Left hindlimb (tissue), 1 donor: ENCODE measurements at places on chromosomes 7 and 10.

DNA sequence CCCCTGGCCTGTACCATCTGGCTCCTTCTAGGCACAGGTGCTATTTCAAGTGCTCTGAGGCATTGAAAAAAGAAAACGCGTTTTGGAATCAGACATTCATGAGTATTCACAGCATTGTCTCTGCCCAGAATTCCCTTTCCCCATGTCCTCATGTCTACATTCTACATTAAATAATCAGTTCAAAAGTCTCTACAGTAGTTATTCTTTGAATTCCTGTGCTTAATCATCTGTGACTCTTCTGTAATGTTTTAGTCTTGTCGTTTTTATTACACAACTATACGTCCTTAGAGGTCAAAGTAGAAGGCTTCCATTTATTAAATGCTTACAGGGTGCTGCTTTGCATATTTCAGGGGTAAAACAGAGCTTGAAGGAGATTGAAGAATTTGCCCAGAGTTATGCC, 95.7 kb downstream of the BICC1 start:
- no peak for DNase-seq

DNA sequence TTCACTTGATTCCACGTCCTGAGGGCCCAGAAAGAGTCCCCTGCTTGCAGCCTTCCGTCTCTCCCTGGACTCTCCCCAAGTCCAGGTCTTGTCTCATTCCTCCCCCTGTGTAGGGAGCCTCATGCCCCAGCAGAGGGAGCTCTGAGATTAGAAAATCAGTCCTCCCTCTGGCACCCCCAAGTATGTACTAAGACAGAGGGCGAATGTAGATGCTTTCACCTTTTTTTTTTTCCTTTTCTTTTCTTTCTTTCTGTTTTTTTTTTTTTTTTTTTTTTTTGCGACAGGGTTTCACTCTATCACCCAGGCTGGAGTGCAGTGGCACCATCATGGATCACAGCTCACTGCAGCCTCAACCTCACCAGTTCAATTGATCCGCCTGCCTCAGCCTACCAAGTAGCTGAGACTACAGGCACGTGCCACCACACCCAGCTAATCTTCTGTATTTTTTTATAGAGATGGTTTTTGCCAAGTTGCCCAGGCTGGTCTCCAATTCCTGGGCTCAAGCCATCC, 10.3 kb downstream of the SFXN3 start:
- peak; percentile 87 for DNase-seq

GRCh38 chr10:47300429-47300931, 483 bp downstream of the GDF10 start:
- DNase-seq, result peak; percentile 45

GRCh38 chr7:88480896-88481295, 174.2 kb upstream of the STEAP4 start:
- DNase-seq, result peak; percentile 36

DNA sequence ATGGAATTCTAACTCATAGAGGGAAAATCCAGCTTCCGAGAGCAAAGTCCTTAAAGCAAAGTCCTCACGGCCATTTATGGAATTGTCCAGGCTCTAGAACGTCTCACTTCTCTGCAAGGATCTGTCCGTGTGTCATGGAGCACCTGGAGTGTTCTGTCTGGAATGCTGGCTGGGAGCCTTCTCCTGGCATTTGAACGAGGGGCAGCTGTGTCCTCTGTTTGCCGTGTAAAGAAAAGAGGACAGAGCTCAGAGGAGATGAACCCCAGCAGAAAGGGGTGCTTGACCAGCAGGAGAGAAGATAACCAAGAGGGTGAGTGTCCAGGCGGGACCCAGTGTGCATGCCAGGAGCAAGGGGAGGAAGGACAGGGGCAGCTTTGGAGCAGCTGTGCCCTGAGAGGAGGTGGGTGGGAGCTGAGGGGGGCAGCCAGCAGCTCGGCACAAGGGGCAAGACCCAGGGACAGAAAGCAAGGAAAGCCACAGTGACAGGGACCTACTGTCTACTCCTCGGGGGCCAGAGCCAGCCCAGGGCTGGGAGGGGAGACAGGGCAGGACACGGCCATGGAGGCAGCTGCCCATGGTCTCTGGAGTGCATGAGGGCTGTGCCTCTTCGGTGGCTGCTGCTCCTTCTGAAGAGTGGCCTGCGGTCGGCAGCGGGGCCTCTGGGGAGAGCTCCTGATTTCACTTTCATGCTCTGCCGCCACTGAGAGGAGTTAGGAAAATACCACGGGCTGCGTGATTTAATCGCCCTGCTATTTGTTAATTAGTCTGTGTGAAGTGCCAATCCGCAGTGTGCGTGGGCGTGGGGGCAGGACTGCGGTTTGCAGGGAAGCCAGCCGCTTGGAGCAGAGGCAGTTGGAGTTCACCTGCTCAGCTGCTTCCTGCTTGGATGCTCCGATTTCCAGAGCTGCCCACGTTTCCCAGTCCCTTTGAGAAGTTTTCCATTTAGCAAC, 149.3 kb upstream of the SHH start:
- DNase-seq, result no peak

- peak; percentile 70 for DNase-seq
Observed at GRCh38 chr10:66925896-66926715, at the start of gene LRRTM3. Gene LRRTM3 (plus strand): TSS chr10:66926036.

DNA sequence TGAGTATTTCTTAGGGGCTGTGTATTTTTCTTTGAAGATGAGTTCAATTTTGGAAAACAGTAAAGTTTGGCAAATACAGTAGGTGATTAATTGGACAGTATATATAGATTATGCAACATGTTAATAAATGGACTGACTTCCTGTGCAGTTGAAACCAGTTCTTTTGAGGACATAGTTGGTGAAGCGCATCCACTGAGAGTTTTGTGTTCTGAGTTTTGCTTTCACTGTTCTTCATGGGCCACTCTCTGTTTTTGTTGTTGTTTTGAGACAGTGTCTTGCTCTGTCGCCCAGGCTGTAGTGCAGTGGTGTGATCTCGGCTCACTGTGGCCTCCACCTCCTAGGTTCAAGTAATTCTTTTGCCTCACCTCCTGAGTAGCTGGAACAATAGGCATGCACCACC, 109.0 kb downstream of the SDHAF3 start:
- DNase-seq, result no peak

DNA sequence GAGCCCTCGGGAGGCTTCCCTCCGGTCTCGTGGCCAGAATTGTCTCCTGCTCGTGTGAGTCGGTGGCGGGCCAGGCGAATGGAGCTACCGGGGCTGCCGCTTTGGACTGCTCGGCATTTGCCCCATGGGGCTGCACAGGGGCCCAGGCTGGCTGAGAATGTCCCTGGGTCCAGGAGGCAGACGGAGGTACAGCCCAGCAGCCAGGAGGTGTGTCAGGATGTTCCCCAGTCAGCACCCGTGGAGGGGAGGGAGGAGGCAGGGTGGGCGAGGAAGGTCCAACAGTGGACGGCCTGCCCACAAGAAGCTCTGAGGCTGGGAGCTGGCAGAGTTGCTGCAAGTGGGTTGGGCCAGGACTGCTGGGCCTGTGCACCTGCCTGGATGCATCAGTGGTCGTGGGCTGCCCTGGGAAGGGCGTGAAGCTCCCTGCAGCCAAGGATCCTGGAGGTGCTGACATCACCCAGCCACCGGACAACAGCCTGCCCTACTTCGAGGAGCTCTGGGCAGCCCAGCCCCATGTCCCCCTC, 46.4 kb downstream of the PDGFA start:
- no peak for DNase-seq

GRCh38 chr10:4947635-4948596, 15.3 kb upstream of the AKR1C1 start:
- peak; percentile 30 for DNase-seq

GRCh38 chr7:77558284-77558967, 21.3 kb downstream of the PTPN12 start:
- DNase-seq, result no peak

DNA sequence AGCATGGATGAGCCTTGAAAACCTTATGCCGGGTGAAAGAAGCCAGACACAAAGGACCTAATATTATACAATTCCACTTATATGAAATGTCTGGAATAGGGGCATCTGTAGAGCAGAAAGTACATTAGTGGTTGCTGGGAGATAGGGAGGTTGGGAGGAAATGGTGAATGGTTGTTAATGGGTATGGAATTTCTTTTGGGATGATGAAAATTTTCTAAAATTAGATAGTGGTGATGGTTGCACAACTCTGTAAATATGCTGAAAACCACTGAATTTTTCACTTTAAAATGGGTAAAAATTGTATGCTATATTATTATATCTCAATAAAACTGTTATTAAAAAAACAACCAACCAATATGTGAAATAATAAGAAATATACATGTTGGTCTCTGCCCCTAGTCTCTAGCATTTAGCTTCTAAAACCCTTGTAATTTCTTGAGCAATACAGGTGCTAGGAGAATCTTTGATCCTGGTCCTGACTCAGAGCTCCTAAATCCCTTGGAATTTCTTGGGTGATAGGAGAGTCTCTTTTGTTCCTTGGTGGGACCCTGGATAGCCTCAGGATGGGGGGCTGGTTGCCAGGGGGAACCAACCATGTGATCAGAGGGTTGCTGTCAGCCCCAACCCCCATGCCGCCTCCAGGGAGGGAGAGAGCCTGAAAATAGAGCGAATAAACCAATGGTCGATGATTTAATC, 64.0 kb downstream of the TACR2 start:
- no peak for DNase-seq

DNA sequence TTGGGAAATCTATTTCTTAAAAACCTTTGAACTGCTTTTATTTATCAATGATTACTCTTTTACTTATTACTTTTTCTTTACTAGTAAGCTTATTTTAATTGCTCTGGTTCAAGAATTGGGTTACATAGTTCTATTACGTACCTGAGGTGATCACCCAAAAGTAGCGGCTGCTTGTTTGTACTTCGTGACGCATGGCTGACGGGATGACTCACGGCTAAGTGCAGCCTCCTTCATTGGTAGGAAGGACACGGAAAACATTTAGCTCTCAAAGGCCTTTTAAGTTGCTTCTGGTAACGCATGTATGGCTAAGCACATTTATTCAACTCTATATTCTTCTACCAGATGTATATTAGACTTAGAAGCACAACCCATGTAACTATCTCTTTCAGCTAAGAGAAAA, 285.8 kb upstream of the SP4 start:
- DNase-seq, result no peak

DNA sequence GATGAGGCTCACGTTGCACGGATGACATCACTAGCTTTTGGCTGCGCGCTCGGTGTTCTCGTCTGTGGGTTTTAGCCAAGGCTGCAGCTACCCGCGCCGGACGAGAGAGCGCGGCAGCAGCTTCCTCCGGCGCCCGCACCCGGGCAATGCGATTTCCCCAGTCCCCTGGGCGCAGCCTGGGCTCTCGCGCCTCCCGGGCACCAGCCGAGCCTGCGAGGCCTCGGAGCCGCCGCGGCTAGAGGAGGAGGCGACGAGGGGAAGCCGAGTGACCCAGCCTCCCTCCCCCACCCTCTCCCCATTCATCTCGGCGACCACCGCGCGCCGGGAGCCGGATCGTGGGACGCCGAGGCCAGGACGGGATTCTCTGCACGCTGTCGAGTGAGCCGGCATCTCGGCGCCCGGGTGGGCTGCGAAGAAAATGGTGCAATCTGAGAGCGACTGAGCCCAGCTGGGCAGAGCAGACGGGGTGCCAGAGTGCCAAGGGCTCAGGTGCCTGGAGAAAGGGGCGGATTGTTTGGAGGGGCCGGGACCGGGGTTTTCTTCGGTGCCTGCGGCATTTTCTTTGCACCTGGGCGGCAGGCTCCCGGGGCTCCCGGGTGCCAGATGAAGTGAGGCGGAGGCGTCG, 1.2 kb upstream of the TMEM178B start:
- peak; percentile 47 for DNase-seq

DNA sequence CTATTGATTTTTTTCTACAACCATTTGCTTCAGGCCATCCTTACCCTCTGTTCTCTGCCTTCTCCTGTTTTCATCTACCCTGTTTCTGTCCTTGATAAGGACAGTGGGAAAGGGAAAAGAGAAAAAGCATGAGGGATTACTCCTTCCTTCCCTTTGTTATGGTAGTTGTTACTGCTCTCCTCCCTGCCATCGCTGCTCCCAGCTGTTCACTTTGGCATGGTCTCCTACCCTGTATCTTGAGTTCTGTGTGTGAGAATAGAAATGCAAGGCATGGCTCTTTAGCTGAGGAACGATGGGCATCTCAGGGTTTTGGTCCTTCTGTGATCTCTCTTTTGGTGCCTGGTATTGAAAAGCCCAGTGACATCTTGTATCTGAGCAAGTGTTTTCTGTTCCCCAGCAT, 6.4 kb downstream of the CCSER2 start:
- DNase-seq, result no peak

GRCh38 chr7:49860293-49860692, 86.9 kb downstream of the VWC2 start:
- DNase-seq, result no peak

GRCh38 chr10:126247446-126247975, 140.8 kb downstream of the ADAM12 start:
- DNase-seq, result no peak

DNA sequence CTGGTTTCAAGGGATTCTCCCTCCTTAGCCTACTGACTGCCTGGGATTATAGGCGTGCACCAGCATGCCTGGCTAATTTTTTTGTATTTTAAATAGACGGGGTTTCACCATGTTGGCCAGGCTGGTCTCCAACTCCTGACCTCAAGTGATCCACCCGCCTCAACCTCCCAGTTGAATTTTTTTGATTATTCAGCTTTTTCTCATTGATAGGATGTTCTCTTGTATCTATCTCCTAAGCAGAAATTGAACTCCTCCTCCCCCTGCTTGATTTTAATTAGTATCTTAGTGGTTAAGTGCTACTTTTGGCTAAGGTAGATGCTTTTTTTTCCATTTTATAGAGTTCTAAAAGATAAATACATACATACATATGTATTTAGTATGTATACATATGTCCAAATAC, 101.0 kb downstream of the ZNF277 start:
- DNase-seq, result no peak

DNA sequence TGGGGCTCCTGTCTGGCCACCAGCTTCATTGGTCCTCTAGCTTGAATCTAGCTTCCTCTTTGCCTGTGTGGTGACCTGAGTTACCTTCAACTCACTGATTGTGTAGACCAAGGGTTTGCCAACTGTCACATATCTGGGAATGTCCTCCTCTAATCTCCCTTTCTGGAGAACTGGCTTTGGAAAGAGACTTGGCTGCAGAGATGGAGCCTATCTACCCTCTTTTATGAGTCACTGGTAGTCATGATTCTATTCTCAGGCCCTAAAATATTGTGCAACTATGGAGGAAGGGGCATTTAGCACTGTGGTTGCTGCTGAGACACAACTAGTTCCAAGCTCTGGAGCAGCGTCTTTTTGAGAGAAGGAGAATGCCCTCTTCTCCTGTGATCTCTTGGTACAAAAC, 691.3 kb downstream of the KCNMA1 start:
- DNase-seq, result no peak

DNA sequence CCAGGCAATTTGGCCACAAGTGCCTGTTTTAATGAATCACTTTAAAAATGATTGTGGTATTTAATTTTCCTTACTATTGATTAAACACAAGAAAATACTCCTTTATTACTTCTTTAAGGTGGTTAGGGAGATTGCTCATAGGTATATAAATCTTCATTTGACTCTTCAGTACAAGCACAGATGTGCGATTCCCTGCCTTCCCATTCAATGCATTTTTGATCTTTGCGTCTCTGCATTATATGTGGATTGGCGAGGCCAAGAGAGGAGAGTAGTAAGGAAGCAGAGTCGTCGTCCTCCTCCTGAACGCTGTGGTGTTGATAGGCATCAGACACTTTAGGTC, 683.7 kb downstream of the LRMDA start:
- DNase-seq, result no peak

GRCh38 chr7:137146012-137146455, 197.5 kb downstream of the PTN start:
- DNase-seq, result no peak
